Foreskin fibroblast (primary cell): ENCODE measurements at places on chromosomes 5 and 9.

GRCh38 chr9:24518545-24518944 is 27.2 kb downstream of the IZUMO3 start:
- DNase-seq: no peak

DNA sequence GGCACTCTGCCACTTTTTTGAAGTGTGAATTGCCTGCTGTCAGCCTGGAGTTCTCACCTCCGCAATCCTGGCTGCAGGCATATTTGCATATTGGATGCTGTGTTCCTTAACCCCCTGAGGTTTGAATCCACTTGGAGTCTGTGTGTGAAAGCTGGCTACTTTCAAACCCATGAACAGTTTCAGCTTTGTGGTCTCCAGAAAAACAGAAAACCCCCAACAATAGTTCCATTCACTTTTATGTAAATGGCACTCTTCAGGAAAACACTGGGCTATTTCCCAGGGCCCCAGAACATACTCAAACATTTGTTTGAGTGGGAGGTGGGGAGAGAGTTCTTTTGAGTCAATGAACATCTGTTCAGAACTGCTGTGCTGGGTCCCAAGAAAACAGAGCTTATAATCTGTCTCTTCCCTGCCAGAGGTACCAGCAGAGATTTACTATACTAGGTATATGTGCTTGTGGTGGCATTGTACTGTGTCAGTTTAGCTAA is 5.0 kb downstream of the NUDT2 start:
- no peak for DNase-seq

DNA sequence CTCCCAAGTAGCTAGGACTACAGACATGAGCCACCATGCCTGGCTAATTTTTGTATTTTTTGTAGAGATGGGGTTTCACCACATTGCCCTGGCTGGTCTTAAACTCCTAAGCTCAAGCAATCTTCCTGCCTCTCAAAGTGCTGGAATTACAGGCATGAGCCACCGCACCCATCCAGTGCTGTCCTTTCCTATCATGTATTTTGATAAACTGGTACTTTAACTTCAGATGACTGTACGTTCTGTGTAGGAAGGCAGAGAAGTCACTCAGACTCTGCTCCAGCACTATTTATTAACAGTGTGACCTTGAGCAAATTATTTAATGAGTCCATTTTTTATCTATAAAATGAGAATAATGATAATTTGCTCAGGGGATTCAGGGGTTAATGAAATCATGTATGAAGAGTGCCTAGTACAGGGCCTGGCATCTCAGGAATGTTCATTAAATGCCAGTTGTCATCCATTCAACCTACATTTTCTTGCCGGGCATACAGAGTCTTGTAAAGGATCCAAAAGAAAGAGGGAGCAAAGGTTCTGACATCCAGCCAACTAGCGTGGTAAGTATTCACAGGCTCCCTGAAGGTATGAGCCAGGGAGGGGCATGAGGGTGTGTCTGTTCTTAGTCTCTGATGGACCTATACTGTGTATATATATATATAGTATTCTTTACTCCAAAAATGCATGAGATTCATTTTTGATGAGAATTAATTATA is 201.9 kb downstream of the PBX3 start:
- DNase-seq: no peak

GRCh38 chr9:92342825-92343488 is 17.2 kb downstream of the CENPP start:
- peak; percentile 66 for DNase-seq

DNA sequence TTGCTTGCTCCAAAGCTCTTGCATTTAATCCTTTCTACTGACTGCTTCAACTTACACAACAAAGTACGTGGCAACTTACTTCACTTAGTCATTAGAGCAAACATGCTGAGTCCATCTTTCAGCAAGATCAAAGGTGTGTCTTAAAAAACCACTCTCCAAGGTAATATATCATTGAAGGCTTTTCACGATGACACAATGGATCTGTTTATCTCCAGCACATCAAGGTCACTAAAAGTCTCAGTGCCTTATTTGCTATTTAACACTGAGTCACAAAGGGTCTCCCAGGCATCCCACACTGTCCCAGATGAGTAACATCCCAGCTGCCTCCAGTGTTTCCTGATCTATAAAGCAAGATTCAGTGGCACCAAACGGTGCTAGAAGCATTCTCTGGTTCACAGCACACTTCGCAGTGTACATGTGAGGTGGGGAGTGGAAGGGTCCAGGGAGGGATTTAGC is 3.7 kb upstream of the CLK4 start:
- DNase-seq: peak; percentile 20

- DNase-seq: no peak
These were observed 19.9 kb upstream of the PLPP1 start for GRCh38 chr5:55554585-55555202.

DNA sequence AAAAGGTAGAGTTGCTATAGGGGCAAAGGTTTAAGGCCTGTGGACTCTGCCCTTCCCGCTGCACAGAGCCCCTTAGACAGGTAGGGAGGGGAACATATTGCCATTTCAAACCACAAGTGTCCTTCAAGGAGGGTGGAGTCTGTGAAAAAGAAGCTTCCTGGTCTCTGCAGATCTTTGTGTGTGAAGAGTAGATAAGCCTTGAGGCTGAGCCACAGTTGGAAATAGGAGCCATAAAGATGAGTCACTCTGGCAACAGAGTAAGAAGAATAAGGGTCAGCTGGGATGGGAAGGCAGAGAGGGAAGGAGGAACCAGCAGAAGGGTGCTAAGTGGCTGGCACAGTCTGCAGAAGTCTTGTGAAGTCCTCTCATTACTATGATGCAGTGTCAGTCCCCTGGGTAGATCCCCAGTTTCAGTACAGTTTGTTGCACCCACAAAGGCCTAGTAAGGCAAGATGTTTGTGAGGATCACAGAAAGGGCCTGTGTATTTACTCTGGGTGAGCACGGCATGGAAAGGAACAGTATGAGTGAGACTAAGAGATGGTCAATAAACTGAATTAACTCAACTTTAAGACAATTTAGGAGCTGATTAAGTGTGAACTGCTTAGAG is 18.1 kb downstream of the GRXCR2 start:
- peak; percentile 59 for DNase-seq

GRCh38 chr5:78647351-78647818 is 1.2 kb downstream of the LHFPL2 start:
- DNase-seq: no peak

GRCh38 chr5:101782352-101783103 is 513.6 kb downstream of the SLCO4C1 start:
- no peak for DNase-seq

DNA sequence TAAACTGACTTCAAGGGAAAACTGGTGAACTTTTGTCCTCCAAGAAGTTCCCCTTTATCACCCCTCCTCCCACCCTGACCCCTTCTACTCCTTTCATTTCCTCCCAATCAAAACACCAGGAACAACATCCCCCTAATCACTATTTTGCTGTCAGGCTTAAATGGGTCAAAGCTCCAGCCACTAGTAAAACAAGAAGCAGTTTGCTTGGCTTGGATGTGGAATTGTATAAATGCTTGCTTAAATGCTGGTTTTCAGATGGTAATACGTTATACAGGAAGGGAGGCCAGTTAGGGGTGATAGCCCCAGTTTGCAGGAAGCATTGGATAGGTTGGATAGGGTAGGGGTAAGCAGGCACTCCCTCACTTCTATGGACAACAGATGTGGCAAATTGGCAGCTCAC is 473.6 kb downstream of the AGTPBP1 start:
- no peak for DNase-seq

GRCh38 chr5:138354926-138355378 is 2.5 kb downstream of the KDM3B start:
- DNase-seq: peak; percentile 73

DNA sequence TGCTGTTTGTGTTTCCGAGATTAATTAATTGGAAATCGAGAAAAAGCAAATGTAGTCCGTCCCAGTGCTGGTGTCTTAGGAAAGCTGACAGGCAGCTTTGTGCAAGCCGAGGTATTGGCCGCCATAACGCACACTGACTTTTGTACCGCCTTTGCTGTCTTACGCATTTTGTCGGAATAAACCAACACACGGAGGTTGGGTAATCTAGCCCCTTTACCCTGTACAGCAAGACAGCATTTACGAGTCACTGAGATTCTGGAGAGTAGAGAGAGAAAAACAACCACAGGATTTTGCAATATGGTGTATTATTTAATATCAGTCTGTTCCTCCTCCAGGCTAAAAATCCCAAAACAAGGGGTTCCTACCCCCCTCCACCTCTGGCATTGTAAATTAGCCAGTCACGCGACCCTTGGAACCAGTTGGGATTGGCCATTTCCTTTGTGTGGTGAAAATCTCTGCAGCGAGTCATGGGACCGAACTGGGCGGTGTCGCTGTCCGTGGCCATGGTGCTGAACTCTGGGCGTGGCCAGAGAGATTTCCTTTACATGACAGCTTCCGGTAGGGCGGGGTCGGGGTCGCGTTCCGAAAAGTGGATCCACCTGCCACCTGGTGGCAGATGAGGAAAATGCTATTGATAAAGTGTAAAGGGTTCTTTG is 10.3 kb upstream of the PCDHB1 start:
- DNase-seq: no peak

- no peak for DNase-seq
These were observed 213.1 kb downstream of the MSX2 start for GRCh38 chr5:174937201-174938123.

DNA sequence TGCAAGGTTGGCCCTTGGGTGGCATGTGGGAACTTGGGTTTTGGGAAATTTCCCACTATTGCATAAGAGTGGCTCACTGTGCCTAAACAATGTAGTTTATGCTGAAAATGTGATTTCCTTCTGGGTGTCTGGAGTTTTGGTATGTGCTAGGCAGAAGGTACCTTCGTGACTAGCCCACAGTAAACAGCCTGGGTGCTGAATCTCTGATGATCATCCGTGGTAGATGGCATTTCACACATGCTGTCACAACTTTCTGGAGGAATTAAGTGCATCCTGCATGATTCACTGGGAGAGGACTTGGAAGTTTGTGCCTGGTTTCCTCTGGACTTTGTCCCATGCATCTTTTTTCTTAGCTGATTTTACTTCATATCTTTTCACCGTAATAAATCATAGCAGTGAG is 64.5 kb downstream of the LNPEP start:
- DNase-seq: no peak

GRCh38 chr5:41519801-41520200 is 9.4 kb upstream of the PLCXD3 start:
- DNase-seq: no peak

GRCh38 chr9:9783211-9783610 is 829.6 kb downstream of the PTPRD start:
- DNase-seq: no peak

GRCh38 chr5:7169240-7169878 is 226.6 kb upstream of the ADCY2 start:
- no peak for DNase-seq

GRCh38 chr9:91100878-91101450 is 260.8 kb downstream of the AUH start:
- peak; percentile 73 for DNase-seq

DNA sequence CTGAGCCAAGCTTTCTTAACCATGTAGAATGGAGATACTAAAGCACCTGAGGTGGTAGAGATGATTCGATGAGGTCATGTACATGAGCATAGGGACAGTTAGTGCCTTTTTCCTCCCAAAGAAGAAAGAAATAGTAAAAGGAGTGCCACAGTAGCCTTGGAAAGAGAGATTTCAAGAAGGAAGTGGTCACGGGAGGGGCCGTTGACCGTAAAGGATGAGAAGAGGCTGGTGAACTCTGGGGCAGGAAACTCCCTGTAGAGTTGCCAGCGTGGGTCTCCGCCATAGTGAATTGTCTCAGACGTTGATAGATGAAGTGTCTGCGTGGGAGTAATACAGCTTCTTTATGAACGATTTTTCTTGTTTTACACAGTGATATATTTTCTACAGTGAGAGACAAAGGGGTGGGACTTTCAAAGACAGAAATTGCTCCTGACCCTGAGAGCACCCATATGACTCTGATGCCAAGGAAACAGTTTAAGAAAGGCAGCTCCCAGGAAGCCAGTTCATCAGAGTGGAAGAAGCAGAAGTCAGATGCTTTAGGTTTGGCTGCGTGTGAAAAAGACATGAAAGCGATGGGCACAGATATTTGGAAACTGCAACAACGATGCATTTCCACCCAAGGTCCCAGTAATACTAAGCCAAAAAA is 41.3 kb downstream of the UGCG start:
- DNase-seq: no peak

DNA sequence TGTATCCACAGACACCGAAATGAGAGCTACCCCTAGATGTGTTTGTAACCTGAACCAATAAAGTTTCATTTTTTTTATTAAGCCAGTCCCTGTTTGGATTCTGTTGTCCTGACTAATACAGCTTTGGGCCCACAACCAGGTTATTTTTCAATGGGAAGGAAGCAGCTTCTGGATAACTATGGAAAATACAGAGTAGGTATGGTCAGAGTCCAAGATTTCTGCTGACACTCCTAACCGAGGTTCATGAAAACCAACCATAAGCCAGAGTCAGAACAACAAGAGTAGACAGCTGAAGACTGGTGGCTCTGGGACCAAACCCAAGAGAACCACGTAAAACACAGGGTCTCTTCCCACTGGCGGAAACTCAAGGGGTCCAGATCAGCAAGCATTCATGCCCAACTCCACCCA is 10.8 kb downstream of the KLF9 start:
- DNase-seq: no peak

DNA sequence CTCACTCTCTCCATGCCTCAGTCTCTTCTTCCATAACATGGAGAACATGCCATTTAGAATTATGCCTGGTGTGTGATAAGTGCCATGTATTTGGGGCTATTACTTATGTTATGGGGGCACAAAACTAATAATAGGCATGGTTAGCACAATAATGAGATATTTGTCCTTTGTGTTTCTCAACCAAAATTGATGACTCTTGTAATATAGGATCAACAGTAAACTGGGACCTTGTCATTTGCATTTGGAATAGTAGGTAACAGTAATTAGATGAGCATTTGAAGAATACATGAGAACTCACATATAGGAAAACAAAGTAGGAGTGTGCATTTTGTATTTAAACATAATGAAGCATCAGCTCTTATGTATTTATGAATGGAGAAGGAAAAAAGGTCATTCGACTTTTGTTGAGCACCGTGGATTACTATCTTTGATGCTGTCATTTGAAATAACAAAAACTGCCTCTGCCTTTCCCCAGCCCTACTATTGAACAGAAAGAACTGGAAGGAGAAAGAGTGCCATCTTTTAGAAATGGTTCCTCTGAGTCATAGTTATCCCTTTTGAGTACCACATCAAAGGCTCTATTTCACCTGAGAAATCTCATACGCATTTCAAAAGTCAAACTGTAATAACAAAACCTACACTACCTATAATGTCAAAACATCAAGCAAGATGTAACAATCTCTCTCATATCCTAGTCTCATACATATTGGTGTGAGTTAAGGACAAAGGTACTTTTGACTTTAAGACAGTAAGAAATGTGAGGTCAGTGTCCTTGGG is 655.2 kb downstream of the PDE4D start:
- DNase-seq: no peak

GRCh38 chr5:115423051-115423450 is 121.5 kb downstream of the FEM1C start:
- DNase-seq: peak; percentile 64
